HCT116 (cell line): ENCODE measurements at places on chromosomes 1 and 21. TPM values are rescaled to one million over a fixed set of nuclear protein-coding genes. Genes with fewer than 3 reads are reported as not detected.

The CCT3 gene
- total RNA-seq: 619 TPM

The WNT9A gene
- total RNA-seq: 5.6 TPM

The PCP4L1 gene
- not detected for total RNA-seq

The SEC16B gene
- 1.2 TPM for total RNA-seq

The SPATA46 gene
- total RNA-seq: not detected

The RAB42 gene
- total RNA-seq: not detected

The RAP1GAP gene
- 13.4 TPM for total RNA-seq

The CELA3B gene
- 5.3 TPM for total RNA-seq

The KIAA1614 gene
- 0.25 TPM for total RNA-seq

The ECE1 gene
- 66.8 TPM for total RNA-seq

The FAM72C gene
- total RNA-seq: 9.5 TPM

The G0S2 gene
- total RNA-seq: not detected

The OR10Z1 gene
- total RNA-seq: not detected

The SPRR2F gene
- total RNA-seq: not detected

The SLC2A5 gene
- not detected for total RNA-seq

The ZBTB8OS gene
- total RNA-seq: 49.2 TPM

The IL19 gene
- not detected for total RNA-seq

The LINGO4 gene
- not detected for total RNA-seq

The CLEC20A gene
- not detected for total RNA-seq

The ACTA1 gene
- not detected for total RNA-seq

The ARF1 gene
- 394 TPM for total RNA-seq

The OBSCN gene
- 16.6 TPM for total RNA-seq

The ALDH4A1 gene
- 12.6 TPM for total RNA-seq

The ASPM gene
- total RNA-seq: 29.9 TPM

The LIPI gene
- not detected for total RNA-seq

The C4BPB gene
- not detected for total RNA-seq
